Stimulated activated CD8-positive, alpha-beta memory T cell treated with anti-CD3 and anti-CD28 coated beads, Interleukin-4, amount 100 ng/mL, for 1 hour (primary cell): ENCODE measurements at places on chromosomes 11 and 22.

- DNase-seq = no peak
Measured at GRCh38 chr11:12560861-12561260, 113.4 kb upstream of the TEAD1 start.

GRCh38 chr22:23070418-23071229, at the start of gene GNAZ:
TSS of gene GNAZ (plus strand) at chr22:23070519. CDS start at chr22:23095696, 25,177 bp downstream.
- DNase-seq = no peak

DNA sequence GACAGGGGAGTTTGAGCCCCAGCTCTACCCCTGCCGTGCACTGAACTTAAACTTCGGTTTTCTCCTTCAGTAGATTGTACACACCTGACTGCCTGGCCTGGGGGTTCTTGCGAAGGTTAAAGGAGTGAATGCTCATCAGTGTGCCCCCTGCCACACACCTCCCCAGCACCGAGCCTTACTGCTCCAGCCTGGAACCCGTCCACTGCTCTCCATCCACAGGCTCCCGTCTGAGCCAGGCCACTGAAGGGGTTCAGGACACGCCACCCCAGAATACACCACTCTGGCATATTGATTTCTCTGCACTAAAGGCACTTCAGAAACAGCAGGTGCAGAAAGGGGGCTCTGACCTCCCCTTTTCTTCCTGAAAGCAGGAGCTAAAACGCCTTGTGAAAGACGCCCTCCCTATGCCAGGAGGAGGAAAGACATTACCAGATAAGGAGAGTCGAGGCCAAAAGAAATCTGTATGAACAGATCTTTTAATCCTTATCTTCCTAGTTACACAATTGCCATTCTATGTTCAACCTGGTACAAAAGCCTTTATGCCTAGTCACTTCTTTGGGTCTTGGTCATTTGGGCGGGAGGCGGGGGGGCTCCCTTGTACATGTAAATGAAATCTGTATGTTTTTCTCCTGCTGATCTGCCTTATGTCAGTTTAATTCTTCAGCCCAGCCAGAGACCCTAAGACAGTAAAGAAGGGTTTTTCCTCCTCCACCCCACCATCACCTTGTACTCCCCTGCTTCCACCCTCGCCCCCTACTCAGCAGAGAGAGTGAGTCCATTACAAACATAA, 1.9 kb upstream of the SSTR3 start:
- no peak for DNase-seq

DNA sequence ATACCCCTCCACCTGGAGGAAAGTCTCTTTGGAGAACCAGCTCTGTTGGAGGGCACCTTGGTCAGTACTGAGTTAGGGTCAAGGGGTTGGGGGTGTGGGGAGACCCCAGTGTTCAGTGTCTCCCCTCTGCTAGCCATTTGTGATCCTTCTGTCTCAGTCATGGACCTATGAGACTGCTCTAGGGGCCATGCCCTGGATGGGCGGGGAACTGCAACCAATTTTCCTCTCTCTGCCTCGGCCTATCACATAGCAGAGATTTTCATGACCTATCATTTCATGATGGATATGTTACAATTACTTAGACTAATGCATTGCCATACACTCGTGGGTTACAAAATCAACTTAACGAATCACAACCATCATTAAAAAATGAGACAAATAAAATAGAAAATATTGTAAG, 7.4 kb downstream of the OTOG start:
- no peak for DNase-seq

GRCh38 chr11:128939591-128939990, 3.1 kb downstream of the TP53AIP1 start:
- no peak for DNase-seq

GRCh38 chr11:46914363-46914762, 4.0 kb downstream of the LRP4 start:
- no peak for DNase-seq
